ENCODE measurements at places on chromosomes 4 and X. TPM values are rescaled to one million over a fixed set of nuclear protein-coding genes. Genes with fewer than 3 reads are reported as not detected.

DNA sequence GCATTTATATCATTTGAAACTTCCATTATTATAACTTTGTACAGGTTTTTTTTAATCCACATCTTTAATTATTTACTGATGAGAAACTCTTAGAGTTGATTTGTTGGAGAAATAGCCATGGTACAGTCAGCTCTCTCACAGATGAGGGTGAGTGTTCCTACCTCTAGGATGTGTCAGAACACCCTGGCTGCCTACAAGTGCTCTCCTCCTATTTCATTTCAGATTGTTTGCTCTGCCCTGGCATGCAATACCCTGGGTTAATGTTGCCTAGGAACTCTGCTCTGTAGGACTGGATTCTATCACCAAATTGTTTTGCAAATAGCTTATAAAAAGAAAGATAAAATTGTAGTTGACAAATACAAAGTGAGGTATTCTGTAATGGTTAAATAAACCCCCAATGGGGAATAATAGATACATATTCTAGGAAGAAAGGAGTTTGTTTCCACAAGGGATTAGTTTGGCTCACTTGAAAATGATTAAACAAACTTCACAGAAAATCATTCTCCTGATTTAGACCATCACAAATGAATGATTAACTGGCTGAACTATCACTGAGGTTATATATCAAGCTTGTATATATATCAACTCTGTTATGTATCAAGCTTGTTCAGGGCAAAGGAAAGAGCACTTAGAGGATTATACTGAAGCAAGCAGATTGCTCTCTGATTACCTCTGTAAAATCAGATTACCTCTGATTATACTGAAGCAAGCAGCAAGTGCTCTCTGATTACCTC is 150.0 kb downstream of the PDE5A start:
- DNase-seq, result no peak

The HPSE gene
- 7.6 TPM for total RNA-seq

The SERTM2 gene
- total RNA-seq, result not detected

DNA sequence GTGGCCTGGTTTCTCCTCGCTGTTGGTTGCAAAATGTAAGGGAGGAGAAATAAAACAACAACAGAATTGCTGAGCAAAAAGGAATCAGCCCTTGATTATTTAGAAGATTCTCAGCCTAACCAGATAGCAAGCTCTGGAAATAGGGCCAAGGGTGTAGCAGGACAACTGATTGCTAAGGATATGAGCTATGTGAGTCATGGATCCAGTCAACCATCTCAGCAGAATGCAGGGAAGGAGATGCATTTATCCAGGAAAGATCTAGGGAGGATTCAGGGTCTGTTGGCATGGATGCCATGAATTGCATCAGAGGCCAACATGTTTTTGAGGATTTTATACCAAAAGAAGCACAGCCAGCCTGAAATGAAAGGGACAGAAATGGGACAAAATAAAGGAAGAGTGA is 2.2 kb upstream of the XAGE3 start:
- DNase-seq, result no peak

GRCh38 chr4:38069271-38069760 is 109.1 kb downstream of the PTTG2 start:
- DNase-seq, result peak; percentile 91

The OFD1 gene
- total RNA-seq, result 7.2 TPM

- no peak for DNase-seq
Measured at GRCh38 chr4:169941141-169941540, 85.1 kb downstream of the MFAP3L start.

DNA sequence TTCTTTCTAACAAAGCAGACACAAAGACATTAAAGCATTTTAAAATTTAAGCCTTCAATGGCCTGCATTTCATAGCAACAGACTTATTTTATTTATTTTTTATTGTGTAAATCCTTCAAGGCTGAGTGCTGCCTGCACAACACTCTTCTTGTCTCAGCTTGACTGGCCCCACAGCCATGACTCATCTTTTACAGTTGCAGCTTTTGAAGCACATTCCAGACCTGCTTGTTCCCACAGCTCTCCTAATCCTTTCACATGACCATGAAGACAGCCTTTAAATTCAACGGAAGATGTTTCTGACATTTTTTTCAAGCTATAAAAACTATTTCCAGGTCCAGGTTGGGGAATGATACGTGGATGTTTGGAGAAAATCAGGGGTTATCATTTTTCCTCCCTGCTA is 276.9 kb upstream of the TACR3 start:
- peak; percentile 61 for DNase-seq

GRCh38 chr4:140109737-140110136 is 44.2 kb downstream of the MAML3 start:
- DNase-seq, result no peak

The CCSER1 gene
- total RNA-seq, result not detected

DNA sequence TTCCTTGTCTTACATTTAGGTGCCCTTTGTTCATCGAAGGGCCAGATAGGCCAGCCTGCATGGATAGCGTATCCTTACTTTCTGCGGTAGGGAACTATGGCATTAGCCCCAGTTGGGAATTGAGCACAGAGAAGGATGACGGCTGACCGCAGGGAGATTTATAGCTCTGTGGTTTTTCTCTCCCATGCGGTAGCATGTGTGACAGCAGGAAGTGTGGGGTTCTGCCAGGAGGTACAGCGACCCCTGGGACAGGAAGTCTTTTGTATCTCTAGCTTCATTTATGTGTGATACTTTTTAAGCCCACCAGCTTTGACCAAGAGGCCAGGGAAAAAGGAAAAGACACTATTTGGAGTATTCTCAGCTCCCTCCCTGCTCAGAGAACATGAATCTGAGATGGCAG is 33.1 kb downstream of the GAB3 start:
- peak; percentile 95 for DNase-seq

GRCh38 chrX:86047936-86048280 is 550 bp upstream of the CHM start:
- no peak for DNase-seq

DNA sequence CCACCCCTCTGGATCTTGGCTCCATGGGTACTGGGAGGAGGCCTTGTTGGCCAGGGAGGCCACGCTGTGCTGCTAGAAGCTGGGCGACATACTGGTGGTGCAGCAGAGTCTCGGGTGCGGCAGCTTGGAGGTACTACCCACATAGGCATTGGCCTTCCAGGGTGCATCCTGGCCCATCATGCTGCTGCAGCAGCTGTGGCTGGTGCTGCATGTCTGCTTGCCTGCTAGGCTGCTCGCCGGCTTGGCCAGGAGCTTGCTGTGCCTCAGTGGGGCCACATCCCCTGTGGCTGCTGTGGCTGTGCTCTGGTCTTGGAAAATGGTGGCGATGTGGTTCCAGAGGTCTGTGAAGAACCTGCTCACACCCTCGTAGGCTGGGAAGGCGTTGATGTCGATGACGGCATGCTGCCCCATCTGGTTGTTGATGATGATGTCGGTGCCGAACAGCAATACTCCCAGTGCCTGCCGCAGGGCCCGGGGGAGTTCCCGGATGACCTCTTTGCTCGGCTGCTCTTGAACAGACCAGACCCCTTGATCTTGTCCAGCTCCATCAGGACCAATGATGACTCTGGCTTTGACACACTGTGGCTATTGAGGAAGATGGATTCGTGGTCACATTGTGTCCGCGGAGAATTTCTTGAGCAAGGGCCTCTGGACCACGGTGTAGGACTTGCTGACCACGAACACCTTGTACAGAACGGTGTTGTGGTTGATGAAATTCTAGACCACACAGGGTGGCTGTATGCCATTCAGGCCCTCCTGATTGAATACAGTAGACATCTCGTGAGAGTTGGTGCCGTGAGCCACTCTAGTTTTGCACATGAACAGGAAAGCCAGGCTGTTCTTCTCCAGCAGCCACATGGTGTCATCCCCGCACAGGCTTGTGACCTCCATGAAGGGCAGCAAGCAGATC is 11.8 kb downstream of the RBM10 start:
- DNase-seq, result peak; percentile 26

- peak; percentile 89 for DNase-seq
Measured at GRCh38 chr4:3106339-3107186, 32.1 kb downstream of the HTT start.

GRCh38 chr4:77194989-77195388 is 38.0 kb downstream of the CCNG2 start:
- no peak for DNase-seq

GRCh38 chr4:123312951-123313592 is 83.5 kb upstream of the SPRY1 start:
- DNase-seq, result no peak

The GATB gene
- total RNA-seq, result 23.5 TPM

The TEX13D gene
- total RNA-seq, result not detected

The TCEANC gene
- 1.4 TPM for total RNA-seq

DNA sequence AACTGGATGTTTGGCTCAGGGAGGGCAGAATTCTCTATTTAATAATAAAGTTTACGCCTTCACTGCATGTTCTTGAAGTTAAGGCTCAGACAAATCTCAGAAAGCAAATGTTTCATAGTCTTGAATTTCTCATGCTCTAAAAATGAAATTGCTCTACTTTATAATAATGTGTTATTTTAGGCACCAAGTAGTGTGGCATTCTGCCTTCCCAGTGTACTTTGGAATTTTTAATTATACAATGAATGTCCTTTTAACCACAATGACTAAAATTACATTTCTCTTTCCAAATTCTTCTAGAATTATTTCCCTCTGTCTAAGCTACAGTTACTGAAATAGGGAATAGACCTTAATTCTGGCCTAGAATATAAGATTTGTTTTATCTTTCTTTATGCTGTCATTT is 97.9 kb upstream of the PDE5A start:
- DNase-seq, result peak; percentile 37

The GPC3 gene
- total RNA-seq, result not detected

DNA sequence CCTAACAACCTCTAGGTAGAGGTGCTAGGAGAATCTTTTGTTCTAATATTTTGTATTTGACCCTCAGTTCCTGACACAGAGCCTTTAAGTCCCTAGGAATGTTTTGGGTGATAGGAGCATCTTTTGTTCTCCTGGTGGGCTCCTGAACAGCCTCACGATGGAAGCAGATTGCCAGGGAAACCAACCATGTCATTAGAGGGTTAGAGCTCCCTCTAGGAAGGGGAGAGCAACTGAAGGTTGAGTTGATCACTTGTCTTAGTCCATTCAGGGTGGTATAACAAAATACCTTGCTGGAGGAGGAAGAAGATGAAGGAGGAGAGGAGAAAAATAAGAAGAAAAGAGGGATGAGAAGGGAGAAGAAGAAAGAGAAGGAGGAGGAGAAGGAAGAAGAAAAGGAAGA is 9.2 kb downstream of the VCX start:
- no peak for DNase-seq

DNA sequence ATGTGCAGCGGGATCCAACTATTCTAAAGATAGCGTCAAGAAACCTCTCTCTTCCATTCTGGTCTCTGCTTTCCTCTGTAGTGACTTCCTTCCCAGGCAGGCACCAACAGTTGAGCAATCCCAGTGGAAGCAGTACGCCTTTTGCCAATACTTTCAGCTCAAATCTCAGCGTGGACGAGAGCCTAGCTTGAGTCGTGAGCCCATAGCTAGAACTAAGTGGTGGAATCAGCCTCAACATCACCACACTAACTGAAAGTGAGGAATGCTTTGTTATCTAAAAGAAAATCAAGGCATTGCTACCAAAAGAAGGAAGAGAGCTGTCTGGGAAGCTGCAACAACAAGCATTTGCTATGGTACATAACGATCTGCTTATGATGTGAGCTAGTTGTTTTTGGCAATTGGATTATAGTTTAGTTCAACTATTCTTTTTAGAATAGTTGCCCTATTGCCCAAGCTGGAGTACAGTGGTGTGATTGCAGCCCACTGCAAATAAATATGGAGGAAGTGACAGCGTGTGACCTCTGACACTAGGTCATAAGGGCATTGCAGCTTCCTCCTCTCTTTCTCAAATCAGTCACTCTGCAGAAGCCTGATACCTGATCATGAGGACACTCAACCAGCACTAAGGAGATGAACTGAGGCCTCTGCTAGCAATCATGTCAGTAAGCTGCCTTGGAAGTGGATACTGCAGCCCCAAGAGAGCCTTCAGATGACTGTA is 24.7 kb upstream of the FRYL start:
- DNase-seq, result no peak

DNA sequence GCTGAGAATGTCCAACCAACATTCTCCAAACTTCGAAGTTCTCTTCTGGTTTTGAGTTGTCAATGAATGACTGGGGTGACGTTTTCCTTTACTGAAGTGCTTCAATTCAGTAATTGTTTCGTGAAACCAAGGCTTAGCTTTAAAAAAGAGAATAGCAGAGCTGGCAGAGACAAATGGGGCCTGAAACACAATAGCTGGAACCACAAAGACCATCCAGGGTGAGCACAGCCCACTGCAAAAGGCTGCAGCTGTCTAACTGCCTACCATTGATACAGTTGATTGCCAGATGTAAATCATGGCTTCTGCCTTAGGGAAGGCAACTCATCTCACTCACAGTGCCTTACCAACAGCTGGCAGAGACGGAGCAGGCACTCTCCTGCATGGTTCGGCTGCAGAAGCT is 78.7 kb upstream of the ZNF518B start:
- no peak for DNase-seq

DNA sequence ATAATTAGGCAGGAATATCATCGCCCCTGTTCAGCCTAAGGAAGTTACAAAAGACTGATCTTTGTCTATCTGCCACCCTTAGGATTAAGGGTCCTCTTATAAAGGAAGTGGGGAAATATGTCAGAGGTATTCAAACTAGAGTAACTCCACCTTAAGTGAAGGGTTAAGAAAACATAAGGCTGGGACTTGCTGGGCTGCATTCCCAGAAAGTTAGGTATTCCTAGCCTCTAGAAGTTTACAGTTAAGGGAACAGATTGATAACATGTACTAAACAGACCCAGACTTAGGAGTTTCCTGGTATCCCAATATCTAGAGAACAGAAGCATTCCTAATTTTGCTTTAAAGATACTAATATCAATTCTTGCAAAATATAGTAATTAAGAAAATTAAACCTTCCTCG is 6.0 kb downstream of the CXCL2 start:
- no peak for DNase-seq

The CXCL9 gene
- not detected for total RNA-seq

The RTL9 gene
- total RNA-seq, result 0.02 TPM

DNA sequence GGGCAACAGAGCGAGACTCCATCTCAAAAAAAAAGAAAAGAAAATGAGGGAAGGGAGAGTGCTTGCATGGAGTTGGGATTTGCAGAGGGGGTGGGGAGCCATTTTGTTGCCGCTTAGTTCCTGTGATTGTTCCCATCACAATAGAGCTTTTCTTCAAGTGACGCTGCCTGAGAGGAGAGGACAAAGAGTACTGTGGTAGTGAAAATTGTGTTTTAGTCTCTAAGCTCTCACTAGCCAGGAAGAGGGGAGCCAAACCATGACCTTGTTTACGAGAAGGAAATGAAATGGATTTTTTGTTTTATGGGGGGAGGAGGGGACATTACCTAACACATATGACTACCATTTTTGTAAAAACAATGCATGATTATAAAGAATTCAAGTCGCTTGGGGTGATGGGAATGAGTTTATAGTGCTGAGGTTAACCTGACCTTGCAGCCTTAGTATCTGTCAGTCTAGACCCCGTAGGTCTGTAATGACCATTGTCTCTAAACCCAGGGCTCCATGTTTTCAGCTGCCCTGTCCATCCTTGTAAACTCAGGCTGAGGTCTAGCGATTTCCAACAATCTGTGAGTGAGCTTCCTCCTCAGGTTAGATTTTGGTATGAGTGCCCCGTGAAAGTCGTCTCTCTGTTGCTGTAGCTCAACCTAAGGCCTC is 18.8 kb downstream of the SRD5A3 start:
- DNase-seq, result no peak

GRCh38 chrX:4249401-4249800 is 536.0 kb upstream of the PRKX start:
- no peak for DNase-seq

GRCh38 chr4:143282211-143282707 is 54.4 kb upstream of the GAB1 start:
- DNase-seq, result no peak

GRCh38 chr4:1410491-1411325 is 4.5 kb upstream of the NKX1-1 start:
- peak; percentile 19 for DNase-seq

GRCh38 chrX:77597090-77597489 is 149.9 kb downstream of the FGF16 start:
- DNase-seq, result peak; percentile 63

Data from M059J (cell line).